Fibroblast of mammary gland (primary cell): ENCODE measurements at places on chromosomes 16 and 17.
A peak's percentile ranks its signal among the peaks of the same experiment; 100 is the strongest.

DNA sequence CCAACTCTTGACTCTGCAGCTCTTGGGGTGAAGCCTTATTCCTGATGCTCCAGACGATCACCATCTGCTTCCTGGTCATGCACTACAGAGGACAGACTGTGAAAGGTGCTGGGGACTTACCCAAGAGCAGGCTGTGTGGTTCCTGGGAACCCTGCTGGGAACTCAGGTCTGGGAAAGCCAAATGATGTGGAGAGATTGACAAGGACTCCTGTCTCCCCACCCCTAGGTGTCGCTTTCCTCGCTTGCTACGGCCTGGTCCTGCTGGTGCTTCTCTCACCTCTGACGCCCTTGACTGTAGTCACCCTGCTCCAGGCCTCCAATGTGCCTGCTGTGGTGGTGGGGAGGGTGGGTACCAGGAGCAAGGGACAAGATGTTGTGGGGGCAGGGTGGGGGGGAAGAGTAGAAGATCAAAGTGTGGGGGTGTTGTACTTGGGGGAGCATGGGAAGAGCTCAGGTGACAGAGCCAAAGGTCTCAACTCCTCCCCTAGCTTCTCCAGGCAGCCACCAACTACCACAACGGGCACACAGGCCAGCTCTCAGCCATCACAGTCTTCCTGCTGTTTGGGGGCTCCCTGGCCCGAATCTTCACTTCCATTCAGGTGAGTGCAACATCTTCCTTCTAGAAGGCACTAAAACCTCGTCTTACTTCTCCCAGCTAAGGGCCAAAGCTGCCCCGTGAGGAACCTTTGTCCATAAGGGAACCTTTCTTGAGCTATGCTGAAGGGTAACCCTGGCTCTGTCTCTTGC, 3.0 kb downstream of the SOX15 start:
- DNase-seq, result no peak

DNA sequence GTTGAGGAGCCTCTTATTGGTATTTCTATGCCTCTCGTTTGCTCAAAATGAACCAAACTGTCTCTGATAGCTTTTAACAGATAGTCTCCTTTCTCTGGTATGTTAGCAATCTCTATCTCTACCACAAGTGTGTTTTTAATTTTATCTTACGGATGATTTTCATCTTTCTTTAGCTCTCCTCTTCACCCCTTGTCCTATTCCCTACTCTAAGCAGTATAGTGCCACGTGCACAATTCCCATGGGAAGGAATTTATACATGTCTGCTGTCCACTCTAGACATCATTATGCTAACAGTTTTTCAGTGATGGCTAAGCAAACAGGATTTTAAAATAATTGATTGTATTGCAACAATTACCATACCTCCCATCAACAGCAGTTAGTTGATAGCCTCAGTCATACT, 177.3 kb downstream of the CYB561 start:
- DNase-seq, result peak; percentile 39

GRCh38 chr16:48525201-48526057, 84.6 kb downstream of the N4BP1 start:
- no peak for DNase-seq

GRCh38 chr16:29911676-29912010, 11.4 kb downstream of the ASPHD1 start:
- DNase-seq, result no peak

DNA sequence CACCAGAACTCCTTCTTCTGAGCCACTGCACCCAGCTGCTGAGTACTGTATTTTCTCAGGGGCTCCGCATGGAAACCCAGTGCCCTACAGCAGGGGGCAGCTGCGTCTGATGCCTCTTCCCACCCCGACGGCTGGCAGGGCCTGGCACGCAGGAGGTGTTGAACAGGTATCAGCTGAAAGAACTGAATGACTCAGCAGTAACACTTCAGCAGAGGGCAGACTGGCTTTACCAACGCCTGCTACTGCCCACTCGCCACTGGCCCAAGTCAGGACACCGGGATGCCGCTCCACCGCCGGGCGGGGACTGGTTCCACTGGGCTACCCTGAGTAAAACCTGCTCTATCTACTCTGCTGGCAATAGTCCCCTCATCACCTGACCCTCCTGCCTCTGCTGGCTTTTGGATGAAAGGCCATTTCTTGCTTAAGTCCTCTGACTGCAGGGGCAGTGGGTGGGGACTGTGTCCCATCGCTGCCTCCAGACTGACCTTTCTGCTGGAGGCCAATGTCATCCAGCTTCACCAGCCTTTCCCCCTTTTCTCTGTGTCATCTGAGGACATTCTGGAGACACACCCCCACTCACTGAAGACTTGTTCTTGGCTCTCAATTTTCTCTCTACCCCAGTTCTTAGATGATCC, 100.4 kb upstream of the FA2H start:
- DNase-seq, result no peak

- DNase-seq, result peak; percentile 42
Measured at GRCh38 chr16:47358816-47359215, 102.0 kb downstream of the ITFG1 start.

GRCh38 chr16:21169249-21169981, 10.9 kb downstream of the LDAF1 start:
- DNase-seq, result peak; percentile 44

GRCh38 chr16:68496689-68497088, 42.4 kb upstream of the ZFP90 start:
- no peak for DNase-seq

GRCh38 chr16:23909792-23910418, 74.1 kb downstream of the PRKCB start:
- no peak for DNase-seq

- peak; percentile 98 for DNase-seq
Measured at GRCh38 chr16:75304521-75305363, 53.3 kb upstream of the BCAR1 start.
